Smooth muscle cell of the brain vasculature (primary cell): ENCODE measurements at places on chromosomes 12 and 14.

GRCh38 chr14:51368721-51369163, 128.7 kb downstream of the TMX1 start:
- peak; percentile 71 for DNase-seq

- no peak for DNase-seq
Observed at GRCh38 chr14:62824086-62824485, 221.2 kb downstream of the KCNH5 start.

GRCh38 chr12:131511803-131512561, 198.9 kb upstream of the SFSWAP start:
- DNase-seq = no peak

GRCh38 chr12:12997156-12997555, 2.9 kb downstream of the HEBP1 start:
- DNase-seq = no peak

DNA sequence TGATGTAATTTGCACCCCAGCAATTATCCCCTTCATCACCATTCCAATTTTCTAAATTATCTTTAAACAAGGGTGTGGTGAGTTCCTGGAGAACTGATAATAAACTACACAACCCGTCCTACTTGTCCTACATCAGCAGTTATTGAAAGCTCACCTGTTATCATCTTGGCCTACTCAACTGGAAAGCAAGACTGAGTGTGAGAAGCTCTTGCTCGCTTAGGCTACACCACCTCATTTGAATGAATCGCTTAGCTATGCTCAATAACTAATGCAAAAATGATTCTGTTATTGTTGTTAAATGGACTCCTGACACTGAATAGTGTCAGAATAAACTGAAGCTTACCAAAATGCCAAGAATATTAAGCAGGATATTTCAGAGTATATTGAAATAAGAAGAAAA, 115.4 kb upstream of the BTG1 start:
- DNase-seq = no peak

DNA sequence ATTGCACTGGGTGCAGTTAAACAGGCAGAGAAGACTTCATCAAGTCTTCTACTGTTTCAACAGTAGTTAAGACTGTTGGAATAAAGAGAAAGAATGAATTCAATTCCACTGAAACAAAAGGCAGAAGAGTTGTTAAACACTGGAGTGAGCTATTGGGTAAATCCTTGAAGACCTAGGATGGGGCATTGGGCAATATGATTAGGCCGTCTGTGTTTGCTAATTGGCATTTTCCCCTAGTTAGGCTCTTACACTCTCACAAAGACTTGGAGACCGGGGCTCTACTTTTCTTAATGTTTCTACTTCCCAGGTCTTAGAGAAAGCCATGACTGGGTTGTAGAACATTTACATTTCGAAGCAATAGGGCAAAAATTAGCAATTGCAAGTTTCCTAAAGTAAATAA, 402.1 kb downstream of the NAV3 start:
- no peak for DNase-seq
